ENCODE measurements at places on chromosomes 13 and 19. TPM values are rescaled to one million over a fixed set of nuclear protein-coding genes. Genes with fewer than 3 reads are reported as not detected.

The CACNG7 gene
- total RNA-seq = not detected

The PRSS57 gene
- not detected for total RNA-seq

GRCh38 chr19:52094526-52095130, 937 bp downstream of the ZNF841 start:
- H3K4me3 ChIP-seq = peak overlapping the region; percentile 87
- no peaks in the 10 kb centered on the region for H3K27me3 ChIP-seq
- DNase-seq = peak; percentile 3
- H3K36me3 ChIP-seq = peaks cover 28% of the 10 kb centered on the region
- H3K4me1 ChIP-seq = no peaks in the 10 kb centered on the region
- H3K27ac ChIP-seq = peak overlapping the region; percentile 59

The CLDND2 gene
- not detected for total RNA-seq

- no peaks in the 10 kb centered on the region for H3K27me3 ChIP-seq
- no peak overlapping the region for H3K27ac ChIP-seq
- no peaks in the 10 kb centered on the region for H3K4me1 ChIP-seq
- H3K36me3 ChIP-seq = 0 out of 2 replicates have a peak, but pooled peaks cover 2% of the 10 kb centered on the region
- DNase-seq = no peak
Observed at GRCh38 chr19:11234486-11235075, 4.8 kb upstream of the ANGPTL8 start.

GRCh38 chr19:7874897-7875273, 695 bp upstream of the PRR36 start:
- H3K36me3 ChIP-seq = no peaks in the 10 kb centered on the region
- DNase-seq = no peak
- H3K4me1 ChIP-seq = peaks cover 11% of the 10 kb centered on the region
- H3K27ac ChIP-seq = no peak overlapping the region
- H3K4me3 ChIP-seq = no peak overlapping the region
- peaks cover 4% of the 10 kb centered on the region for H3K27me3 ChIP-seq
